ENCODE measurements at places on chromosomes 16 and 17. TPM values are rescaled to one million over a fixed set of nuclear protein-coding genes. Genes with fewer than 3 reads are reported as not detected.

The PAM16 gene
- total RNA-seq, result 31.7 TPM

The KRT36 gene
- total RNA-seq, result not detected

The KRT27 gene
- not detected for total RNA-seq

The PRR29 gene
- not detected for total RNA-seq

The C16orf92 gene
- total RNA-seq, result not detected

The CHD9NB gene
- 1.8 TPM for total RNA-seq

The PTGES3L gene
- total RNA-seq, result 0.34 TPM

The ACACA gene
- total RNA-seq, result 73.3 TPM

The WFDC1 gene
- total RNA-seq, result 10.7 TPM

The RCVRN gene
- 0.34 TPM for total RNA-seq

The ITGB3 gene
- 75.3 TPM for total RNA-seq

The FBXW10B gene
- total RNA-seq, result 1.5 TPM

The FCSK gene
- total RNA-seq, result 9.6 TPM

The NPIPA2 gene
- not detected for total RNA-seq

The SLC38A8 gene
- 4.2 TPM for total RNA-seq

The GCGR gene
- total RNA-seq, result not detected

The HBZ gene
- not detected for total RNA-seq

The TXNDC11 gene
- 27.9 TPM for total RNA-seq

The VTN gene
- total RNA-seq, result 0.34 TPM

The RNF43 gene
- total RNA-seq, result 2.3 TPM

The CISD3 gene
- total RNA-seq, result 5.6 TPM

The PLCG2 gene
- total RNA-seq, result 9.5 TPM

The CMTM3 gene
- total RNA-seq, result 22.5 TPM

The CD300E gene
- total RNA-seq, result not detected

The CX3CL1 gene
- 1.0 TPM for total RNA-seq

The CPHXL2 gene
- not detected for total RNA-seq

The ERBB2 gene
- total RNA-seq, result 29.0 TPM

The CCDC57 gene
- total RNA-seq, result 21.1 TPM

The WFIKKN2 gene
- not detected for total RNA-seq

The MAP3K14 gene
- 3.1 TPM for total RNA-seq

The TLE7 gene
- not detected for total RNA-seq

The CLEC18A gene
- total RNA-seq, result 0.67 TPM

The TBX6 gene
- 0.33 TPM for total RNA-seq

The RND2 gene
- total RNA-seq, result 0.33 TPM

The CHD9 gene
- total RNA-seq, result 57.5 TPM

The SYT17 gene
- not detected for total RNA-seq

The SLC5A11 gene
- total RNA-seq, result not detected

The ODAD4 gene
- under 0.01 TPM for total RNA-seq

The PIPOX gene
- 1.7 TPM for total RNA-seq
